ENCODE measurements at places on chromosomes 11 and 22.

DNA sequence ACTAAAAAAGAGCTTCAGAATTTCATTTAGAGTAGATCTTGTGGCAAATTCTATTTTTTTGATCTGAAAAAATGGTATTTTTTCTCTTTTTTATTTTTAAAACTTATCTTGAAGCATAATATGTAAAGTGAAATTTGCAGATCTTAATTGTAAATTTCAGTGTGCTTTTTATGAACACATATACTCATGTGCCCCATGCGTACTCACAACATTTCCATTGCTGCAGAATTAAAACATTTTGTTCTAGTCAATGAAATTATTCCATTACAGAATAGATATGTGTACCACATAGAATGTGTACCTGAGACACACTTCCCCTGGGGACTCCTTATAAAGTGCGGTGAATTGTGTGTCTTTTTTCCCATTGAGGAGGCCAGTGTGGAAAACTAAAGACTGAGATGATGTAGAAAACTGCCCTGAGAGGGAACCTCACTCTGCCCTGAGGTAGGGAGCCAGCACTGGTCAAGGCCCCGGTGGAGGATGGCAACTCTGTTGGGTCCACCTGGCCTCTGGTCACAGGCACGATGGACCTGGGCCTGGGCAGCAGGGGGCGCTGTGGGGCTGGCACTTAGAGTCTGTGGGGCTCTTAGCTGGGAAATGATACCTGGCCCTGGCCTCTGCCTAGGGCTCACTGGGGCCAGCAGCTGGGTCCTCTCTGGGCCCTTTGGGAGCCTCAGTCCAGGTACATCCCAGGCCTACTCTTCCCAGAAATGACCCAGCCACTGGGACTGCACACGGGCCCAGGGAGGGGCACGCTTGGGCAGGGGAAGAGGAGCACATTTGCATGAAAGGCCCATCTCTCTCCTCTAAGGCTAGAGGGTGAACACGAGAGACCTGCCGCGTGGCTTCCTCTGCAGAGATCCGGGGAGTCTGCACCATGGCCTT, 77.9 kb upstream of the TOP3B start:
- DNase-seq: no peak

- DNase-seq: no peak
Measured at GRCh38 chr22:19765477-19766239, 5.1 kb downstream of the TBX1 start.

- DNase-seq: no peak
Measured at GRCh38 chr11:14974515-14975251, 2.5 kb upstream of the CALCA start.

DNA sequence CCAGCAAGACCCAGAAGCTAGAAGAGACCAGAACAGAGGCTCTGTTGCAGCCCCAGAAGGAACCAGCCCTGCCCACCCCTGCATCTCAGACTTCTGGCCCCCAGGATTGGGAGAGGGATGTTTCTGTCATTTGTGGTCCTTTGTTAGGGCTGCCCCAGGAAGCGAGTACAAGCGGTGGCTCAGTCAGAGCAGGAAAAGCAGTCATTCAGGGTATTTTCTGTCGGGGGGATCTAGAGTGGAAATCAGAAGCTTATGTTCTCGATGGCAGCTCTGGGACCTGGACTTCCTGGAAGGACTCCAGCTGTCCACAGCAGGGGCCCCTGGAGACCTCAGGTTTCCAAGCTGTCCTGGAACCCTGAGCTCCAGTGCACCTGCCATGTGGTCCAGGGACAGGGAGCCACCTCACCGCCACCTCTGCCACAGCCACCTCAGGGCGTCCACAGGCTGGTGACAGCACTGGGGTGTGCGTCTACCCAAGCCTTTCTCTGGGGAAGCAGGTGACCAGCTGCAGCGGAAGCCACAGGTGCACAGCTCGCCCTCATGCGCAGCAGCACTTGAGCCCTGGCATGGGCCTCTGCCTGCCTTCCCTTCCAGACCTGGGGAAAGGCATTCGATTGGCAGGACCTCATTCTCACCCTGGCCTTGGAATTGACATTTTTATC, 2.6 kb downstream of the KRTAP5-5 start:
- no peak for DNase-seq

DNA sequence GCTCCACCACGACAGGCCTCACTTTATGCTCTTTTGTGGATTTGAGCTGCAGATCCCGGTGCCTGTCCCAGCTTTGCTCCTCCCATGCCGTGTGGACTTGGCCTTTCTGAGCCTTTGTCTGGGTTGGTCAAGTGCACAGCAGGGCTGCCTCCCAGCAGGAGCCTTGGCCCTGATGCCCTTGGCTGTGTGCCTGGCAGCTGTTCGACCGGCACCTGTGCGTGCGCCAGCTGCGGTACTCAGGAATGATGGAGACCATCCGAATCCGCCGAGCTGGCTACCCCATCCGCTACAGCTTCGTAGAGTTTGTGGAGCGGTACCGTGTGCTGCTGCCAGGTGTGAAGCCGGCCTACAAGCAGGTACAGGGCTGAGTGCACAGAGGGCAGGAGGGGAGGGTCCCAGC, 46.5 kb downstream of the MYO7A start:
- DNase-seq: no peak

DNA sequence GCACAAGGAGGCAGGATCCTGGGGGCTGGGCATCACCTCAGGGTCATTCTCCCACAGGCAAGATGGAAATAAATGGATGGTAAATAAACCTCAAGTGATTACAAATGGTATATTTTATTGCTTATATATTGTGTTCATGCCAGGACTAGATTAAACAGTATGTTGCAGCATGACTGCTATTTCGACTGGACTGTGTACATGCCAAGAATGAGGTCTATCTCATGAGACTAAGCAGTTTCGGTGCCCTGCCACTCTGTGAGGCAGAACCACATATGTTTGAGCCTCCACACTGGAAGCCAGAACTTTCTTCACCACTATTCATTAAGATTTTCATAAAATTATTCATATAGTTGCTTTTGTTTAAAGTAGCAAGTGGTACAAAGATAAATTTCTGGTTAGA, 140.2 kb downstream of the DDX10 start:
- DNase-seq: no peak

DNA sequence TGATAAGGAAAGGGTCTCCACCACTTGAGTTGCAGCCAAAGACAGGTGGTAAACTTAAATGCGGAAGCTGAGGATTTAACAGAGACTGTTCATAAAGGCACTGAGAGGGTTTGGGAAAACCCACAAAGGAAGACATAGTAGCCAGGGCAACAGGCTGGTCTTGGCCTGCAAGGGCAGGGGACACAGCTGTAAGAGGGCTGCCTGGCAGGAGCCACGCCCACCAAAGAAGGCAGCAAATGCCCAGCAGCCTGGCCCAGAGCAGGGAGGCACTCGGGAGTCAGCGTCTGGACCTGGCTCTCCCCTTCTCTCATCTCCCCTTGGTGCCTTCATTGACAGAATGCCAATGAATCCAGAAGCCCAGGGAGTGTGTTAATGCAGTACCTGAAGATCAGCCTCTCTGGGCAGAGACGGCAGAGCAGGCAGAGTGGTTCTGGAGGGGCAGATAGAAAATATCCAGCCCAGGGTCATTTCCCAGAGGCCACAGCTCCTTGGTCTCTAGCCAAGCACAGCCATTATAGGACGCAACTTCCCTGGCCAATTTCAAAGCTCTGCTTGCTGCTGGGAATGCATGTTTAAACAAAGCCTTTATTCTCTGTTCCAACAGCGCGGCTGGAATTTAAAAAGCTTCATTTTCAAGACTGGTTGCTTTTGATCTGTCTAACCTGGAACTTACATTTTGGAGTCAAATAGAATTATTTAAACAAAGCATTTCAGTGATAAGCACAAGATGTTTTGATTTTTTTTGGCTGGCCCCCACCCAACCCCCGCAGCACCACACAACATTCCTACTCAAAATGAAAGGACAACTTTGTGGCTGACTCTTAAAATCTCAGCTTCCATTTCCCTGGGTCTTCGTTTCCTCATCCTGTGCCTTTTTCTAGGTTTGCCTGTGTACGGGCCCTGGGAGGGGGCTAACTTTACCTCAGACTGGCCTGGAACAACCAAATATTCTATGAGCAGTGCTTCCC, 125.6 kb upstream of the LMO1 start:
- no peak for DNase-seq

- DNase-seq: no peak
Measured at GRCh38 chr11:93840981-93841380, 9.4 kb downstream of the VSTM5 start.

- DNase-seq: no peak
Measured at GRCh38 chr11:27052668-27053067, 12.1 kb downstream of the BBOX1 start.

GRCh38 chr22:24822471-24822870, 16.5 kb downstream of the SGSM1 start:
- DNase-seq: no peak
